Fibroblast of mammary gland (primary cell): ENCODE measurements at places on chromosomes 7 and 10.

GRCh38 chr7:50228148-50228547, 76.4 kb upstream of the IKZF1 start:
- DNase-seq = no peak

- DNase-seq = no peak
These were observed 9.2 kb downstream of the CDHR3 start for GRCh38 chr7:105972276-105972675.

GRCh38 chr10:33790521-33791271, 456.2 kb upstream of the NRP1 start:
- peak; percentile 20 for DNase-seq

GRCh38 chr7:104264285-104264684, 56.5 kb upstream of the ORC5 start:
- peak; percentile 86 for DNase-seq
